ENCODE measurements at places on chromosomes 6 and 20.

DNA sequence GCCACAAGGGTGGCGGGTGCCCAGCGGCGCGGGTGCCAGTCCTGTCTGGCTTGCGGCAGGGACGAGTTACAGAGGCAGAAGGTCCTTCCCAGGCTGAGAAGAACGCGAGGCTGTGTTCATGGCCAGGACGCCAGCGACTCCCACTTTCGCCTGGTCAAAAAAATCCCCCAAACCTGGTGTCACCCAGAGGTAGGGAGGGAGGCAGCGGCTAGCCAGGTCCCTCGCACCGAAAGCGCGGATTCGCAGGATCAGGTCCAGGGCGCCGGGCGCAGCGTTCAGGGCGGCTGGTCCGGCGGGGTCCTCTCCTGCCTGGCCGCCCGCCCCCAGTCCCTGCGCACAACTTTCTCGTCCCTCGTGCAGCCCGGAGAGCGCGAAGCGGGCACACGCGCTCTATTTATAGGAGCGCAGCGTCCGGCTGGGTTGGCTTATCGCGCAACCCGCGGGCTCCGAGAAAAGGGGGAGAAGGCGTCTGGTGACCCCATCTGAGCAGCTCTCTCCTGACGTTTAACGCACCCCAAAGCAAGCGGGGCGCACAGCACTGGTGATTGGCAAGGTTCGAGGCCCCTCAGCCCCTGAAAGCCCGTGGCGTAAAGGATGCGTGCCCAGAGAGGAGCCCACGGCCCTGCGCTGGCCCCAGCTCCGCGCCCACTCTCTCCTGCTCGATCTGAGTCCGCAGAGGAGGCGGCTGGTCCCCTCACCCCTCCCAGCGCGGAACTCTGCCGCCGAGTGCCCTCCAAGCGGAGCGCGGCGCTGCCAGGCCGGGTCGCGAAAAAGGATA, 519 bp downstream of the CBLN4 start:
- no peaks in the 10 kb centered on the region for H3K4me1 ChIP-seq
- H3K27me3 ChIP-seq, result peaks cover 26% of the 10 kb centered on the region
- no peak overlapping the region for H3K4me3 ChIP-seq
- DNase-seq, result no peak
- H3K36me3 ChIP-seq, result no peaks in the 10 kb centered on the region

GRCh38 chr20:52235129-52235528, 43.5 kb upstream of the ZFP64 start:
- no peaks in the 10 kb centered on the region for H3K27me3 ChIP-seq
- H3K4me1 ChIP-seq, result peaks cover 27% of the 10 kb centered on the region

DNA sequence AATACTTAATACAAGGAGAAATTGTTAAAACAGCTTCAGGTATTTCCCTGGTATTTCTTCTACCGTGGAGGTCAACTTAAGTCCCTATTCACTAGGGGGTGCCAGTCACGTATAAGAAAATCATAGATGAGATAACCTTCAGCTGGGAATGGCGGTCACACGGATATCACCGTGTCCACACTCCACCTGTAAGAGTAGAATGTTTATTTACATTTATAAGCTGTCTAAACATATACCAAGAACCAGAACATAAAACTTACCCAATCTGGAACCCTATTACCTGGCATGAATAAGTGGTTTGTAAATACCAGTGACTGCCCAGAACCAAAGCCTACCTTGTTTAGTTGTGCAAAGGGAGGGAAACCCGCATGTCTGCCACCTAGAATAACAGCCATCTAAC, 1.9 kb upstream of the ELOVL4 start:
- H3K27me3 ChIP-seq, result peaks cover 3% of the 10 kb centered on the region
- no peaks in the 10 kb centered on the region for H3K4me1 ChIP-seq
- H3K4me3 ChIP-seq, result no peak overlapping the region
- no peaks in the 10 kb centered on the region for H3K36me3 ChIP-seq
- H3K27ac ChIP-seq, result no peak overlapping the region
- DNase-seq, result no peak

GRCh38 chr6:122407712-122408111, 8.3 kb downstream of the HSF2 start:
- H3K27me3 ChIP-seq, result no peaks in the 10 kb centered on the region
- no peak overlapping the region for H3K4me3 ChIP-seq
- no peaks in the 10 kb centered on the region for H3K36me3 ChIP-seq
- H3K27ac ChIP-seq, result no peak overlapping the region

- no peak overlapping the region for H3K4me3 ChIP-seq
- no peak for DNase-seq
- H3K27me3 ChIP-seq, result no peaks in the 10 kb centered on the region
- H3K36me3 ChIP-seq, result no peaks in the 10 kb centered on the region
- no peaks in the 10 kb centered on the region for H3K4me1 ChIP-seq
Observed at GRCh38 chr6:167470101-167470835, 145.4 kb downstream of the TTLL2 start.

DNA sequence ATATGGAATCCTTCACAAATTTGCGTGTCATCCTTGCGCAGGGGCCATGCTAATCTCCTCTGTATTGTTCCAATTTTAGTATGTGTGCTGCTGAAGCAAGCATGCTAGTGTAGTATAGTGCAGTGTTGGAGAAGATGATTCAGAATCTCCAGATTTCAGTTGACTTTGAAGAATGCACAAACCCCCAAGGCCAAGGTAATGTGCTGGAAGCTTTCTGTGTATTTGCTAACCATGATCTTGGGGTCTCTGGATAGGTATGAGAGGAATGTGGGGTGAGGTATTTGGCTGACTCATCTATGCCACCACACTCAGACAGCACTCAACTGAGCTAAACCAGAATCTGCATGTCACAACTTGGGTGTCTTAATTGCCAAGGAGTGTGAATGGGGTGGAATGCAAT, 42.6 kb upstream of the DEK start:
- no peak overlapping the region for H3K4me3 ChIP-seq
- H3K36me3 ChIP-seq, result no peaks in the 10 kb centered on the region
- no peak overlapping the region for H3K27ac ChIP-seq
- DNase-seq, result no peak
- no peaks in the 10 kb centered on the region for H3K4me1 ChIP-seq

DNA sequence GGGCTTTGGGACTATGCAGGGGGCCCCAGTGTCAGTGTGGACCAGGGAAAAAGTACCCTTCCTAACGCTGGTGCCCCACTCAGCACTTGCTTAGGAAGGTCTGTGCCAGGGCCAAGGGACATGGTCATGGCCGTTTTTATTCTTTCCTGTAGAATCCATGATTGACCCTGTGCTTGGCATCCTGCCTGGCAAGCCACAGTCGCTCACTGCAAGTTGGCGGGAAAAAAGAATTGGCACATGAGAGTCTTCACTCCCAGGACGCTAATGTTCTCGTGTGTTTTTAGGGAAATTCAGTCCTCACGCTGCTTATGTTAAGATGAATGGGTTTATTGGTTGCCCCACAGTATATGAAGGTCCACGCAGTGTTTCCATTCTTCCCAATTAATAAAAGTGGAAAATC, 253.4 kb downstream of the CDH4 start:
- DNase-seq, result no peak
- H3K36me3 ChIP-seq, result no peaks in the 10 kb centered on the region
- H3K4me1 ChIP-seq, result no peaks in the 10 kb centered on the region
- no peak overlapping the region for H3K4me3 ChIP-seq
- no peak overlapping the region for H3K27ac ChIP-seq

- no peaks in the 10 kb centered on the region for H3K27me3 ChIP-seq
- no peak for DNase-seq
- no peak overlapping the region for H3K4me3 ChIP-seq
- no peaks in the 10 kb centered on the region for H3K4me1 ChIP-seq
Observed at GRCh38 chr6:167115054-167115453, 7.8 kb upstream of the CCR6 start.
